Right ventricle myocardium inferior (tissue), 1 donor: ENCODE measurements at places on chromosomes 1 and 21.

GRCh38 chr1:110233861-110234260 lies 23.7 kb downstream of the KCNC4 start:
- DNase-seq: no peak

DNA sequence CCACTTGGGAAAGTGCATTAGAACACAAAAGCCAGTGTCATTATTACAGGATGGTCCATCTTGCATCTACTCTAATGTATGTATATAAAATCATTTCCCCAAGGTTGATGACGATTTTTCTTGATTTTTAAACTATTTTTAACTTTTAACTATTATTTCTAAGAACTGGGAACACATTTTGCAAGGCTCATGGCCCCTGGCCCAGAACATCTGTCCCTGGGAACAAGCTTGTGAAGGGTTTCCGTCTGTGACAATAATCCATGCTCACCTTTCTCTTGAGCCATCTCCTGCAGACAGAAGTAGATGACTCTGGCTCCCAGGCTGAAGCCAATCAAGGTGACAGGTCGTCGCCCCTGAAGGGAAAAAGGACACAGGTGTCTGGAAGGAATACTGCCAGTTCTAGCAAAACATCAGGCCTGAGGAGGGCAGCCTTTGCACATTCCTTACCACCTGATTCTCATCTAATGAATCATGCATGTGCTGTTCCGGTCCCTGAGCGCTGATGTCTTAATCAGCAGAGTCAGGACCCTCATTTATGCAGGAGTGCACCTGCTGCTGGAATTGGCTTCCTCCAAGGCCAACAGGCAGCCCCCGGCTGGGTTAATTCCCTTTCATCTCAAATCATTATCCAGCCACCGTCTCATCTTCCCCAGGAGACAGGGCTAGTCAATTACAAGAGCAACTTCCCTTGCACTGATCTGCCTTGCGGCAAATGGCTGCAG lies 62.5 kb downstream of the TMCO4 start:
- no peak for DNase-seq

GRCh38 chr1:3676581-3677470 lies 24.5 kb downstream of the TP73 start:
- peak; percentile 45 for DNase-seq

GRCh38 chr1:217889401-217889800 lies 258.3 kb downstream of the SPATA17 start:
- no peak for DNase-seq

GRCh38 chr1:2381741-2382620 lies 9.4 kb downstream of the MORN1 start:
- peak; percentile 92 for DNase-seq

- DNase-seq: no peak
Measured at GRCh38 chr1:59498640-59499039, 201.7 kb downstream of the FGGY start.

- no peak for DNase-seq
Measured at GRCh38 chr1:229017091-229017490, 253.8 kb upstream of the RAB4A start.

DNA sequence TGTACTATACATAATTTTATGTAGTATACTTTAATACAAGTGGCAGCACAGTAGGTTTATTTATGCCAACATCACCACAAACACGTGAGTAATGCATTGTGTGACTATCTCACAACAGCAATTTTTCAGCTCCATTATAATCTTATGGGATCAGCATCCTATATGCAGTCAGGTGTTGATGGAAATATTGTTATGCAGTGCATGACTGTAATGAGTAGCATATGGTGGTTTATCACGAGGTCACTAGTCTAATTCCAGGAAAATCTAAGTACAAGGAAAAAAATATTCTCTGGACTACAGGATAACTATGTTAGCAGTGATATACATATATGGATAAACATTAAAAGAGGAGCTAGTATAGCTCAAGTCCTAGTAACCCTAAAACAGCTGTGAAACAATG lies 69.0 kb downstream of the ATP1B1 start:
- DNase-seq: no peak

- no peak for DNase-seq
Measured at GRCh38 chr1:88529581-88529980, 154.5 kb upstream of the PKN2 start.

GRCh38 chr1:158969855-158970254 lies 38.5 kb downstream of the PYHIN1 start:
- no peak for DNase-seq

- no peak for DNase-seq
Measured at GRCh38 chr21:35178827-35179226, 129.7 kb upstream of the RUNX1 start.

GRCh38 chr1:207025146-207025880 lies 7.2 kb downstream of the C1orf116 start:
- no peak for DNase-seq

- DNase-seq: peak; percentile 57
Measured at GRCh38 chr1:1921901-1922701, 3.0 kb upstream of the TMEM52 start.

DNA sequence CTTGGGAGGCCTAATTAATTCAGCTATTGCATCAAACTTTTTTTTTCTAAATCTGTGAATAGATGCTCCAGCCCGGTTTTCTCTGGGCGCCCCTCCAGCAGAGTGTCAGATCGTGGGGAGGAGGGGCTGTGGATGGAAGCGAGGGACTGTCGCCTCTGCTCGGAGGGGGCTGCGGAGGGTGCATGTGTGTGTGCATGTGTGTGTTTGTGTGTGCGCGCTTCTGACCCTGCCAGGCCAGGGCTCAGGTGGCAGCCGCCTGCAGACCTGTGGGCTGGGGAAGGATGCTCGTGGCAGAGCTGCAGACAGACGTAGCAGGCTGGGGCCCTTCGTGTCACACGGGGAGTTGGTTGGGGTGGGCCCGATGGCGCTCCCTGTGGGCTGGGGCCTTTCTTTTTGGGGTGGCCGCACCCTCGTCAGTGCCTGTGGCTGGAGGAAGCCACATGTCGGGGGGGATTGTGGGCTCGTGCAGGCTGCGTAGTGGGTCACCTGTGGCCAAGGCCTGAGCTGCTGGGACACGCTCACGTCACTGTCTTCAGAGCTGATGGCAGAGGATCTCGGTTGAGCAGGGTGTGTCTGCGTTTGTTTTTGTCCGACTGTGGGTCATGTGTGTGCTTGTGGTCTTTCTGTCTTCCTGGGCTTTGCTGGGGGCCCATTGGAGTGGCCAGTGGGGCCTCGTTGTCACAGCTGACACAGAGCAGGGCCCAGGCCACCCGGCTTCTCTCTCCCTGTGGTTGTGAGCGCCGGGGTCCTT lies 2.8 kb downstream of the SKI start:
- DNase-seq: peak; percentile 67

DNA sequence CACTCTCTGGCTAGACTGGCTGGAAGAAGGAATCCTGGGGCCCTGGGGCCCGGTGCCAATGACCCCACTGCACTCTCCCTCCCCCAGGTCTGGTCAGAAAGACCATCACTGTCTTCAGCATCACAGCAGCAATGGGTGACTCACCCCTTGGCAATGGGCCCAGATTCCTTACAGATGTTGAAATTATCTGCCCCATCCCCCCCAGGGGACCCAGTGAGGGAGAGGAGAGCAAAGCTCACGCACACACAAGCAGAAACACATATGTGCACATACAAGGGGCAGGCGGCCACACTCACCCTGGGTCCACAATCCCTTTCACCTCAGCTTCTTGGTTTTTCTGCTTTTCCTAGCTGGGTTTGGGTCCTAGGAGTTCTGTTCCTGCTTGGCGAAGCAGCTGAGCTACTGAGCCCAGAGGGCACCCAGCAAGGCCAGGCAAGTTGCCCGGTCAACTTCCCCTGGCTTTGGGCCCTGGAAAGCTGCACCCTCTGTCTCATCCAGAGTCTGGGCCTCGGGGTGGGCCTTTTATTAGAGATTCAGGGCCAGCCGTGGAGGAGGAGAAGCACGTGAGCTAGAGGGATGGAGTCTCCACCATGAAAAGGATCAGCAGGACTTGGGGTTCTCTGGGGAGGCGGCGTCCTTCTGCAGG lies 2.6 kb downstream of the COL16A1 start:
- peak; percentile 86 for DNase-seq

GRCh38 chr1:220769205-220769604 lies 17.5 kb upstream of the MTARC1 start:
- no peak for DNase-seq

- DNase-seq: no peak
Measured at GRCh38 chr1:167136191-167136614, 42.3 kb downstream of the STYXL2 start.

DNA sequence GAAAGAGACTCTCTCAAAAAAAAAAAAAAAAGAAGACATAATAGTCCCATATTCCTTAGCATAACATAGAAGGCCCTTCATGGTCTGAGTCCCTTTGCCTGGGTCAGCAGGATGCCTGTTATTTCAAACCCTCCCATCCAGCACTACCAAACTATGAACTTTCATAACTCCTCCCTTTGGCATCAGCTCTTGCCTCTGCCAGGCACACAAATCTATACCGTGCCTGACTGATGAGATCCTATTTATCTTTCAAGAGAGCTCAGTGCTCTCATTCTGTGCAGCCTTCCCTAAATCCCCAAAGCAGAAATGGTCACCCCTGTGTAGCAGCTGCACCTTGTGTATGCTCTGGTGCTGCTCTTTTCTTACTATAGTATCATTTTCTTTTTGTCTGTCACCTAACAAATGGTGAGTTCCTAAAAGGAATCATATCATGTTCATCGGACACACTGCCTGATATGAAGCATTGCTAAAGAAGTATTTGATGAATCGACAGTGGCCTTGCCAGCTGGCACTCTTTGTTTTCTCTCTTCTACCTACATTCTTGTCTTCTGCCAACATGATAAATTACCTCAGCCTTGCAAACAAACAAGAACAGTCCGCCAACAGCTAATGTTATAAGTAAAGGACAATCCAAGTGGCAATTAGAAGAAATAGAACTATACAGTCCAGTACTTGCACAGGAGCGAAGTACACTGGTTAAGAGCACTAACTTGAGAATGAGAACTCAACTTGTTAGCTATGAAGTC lies 29.9 kb downstream of the FMO4 start:
- DNase-seq: no peak

GRCh38 chr1:18602533-18603211 lies 28.0 kb upstream of the PAX7 start:
- DNase-seq: no peak

DNA sequence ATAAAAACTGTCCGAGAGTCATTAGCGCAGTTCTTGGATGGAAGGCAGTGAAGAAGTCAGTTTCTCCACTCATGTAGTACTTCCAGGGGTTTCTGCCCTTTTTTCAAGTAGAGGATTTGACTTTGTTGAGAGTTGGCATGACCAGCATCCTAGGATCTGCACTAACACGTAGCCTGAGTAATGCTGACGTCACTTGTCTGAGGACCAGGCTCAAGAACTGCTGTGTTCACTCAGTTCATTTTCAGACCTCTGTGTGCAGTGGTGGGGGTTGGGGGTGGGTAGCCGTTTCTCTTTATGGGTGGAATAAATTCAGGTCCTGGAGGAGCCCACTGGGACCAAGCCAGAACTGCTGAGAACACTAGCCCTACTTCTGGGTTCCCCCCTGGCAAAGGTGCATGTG lies 53.3 kb downstream of the MRPS6 start:
- DNase-seq: no peak

GRCh38 chr1:44050261-44050660 lies 19.0 kb upstream of the SLC6A9 start:
- DNase-seq: no peak

- no peak for DNase-seq
Measured at GRCh38 chr1:14538335-14538734, 60.1 kb upstream of the KAZN start.

DNA sequence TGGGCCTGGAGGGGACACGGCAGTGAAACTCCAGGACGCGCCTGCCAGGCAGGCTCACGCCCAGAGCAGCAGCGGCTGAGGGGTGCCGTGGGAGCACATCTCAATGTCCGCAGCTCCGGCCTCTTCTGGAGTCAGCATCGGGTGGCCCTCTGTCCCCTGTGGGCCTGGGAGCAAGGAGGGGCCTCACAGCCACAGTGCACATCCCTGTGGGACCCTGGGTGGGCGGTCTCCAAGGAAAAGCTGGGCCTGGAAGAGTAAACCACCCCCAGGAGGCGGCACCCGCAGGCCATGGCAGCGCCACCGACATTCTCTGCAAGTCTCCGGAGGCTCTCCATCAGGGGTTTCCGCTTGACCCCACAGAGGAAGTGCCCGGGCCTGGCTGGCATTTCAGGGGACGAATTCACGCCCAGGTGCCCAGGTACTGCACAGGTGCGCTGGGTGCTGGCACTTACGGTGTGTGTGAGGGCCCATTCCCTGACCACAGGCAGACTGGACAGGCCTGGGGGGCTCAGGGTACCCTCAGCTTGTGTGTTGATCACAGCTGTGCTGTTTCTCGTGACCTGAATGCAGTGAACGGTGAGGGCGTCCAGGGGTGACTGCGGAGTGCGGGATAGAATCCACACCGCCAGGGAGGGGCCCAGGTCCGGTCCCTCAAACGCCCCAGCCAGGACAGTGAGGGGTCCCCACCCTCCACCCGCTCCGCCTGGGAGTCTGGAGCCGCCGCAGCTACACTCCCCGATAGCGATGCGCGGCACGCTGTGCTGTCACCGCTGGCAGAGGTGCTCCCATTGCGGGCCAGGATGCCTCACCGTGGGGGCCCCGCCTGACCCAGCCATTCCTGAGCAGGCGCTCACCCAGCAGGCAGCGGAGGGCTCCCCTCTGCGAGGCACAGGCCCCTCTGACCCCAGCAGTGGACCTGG lies 16.6 kb upstream of the RNF223 start:
- no peak for DNase-seq

- DNase-seq: no peak
Measured at GRCh38 chr1:157124855-157125254, 13.3 kb downstream of the ETV3 start.

- no peak for DNase-seq
Measured at GRCh38 chr1:200226969-200227303, 182.9 kb downstream of the ZNF281 start.

- no peak for DNase-seq
Measured at GRCh38 chr1:94676686-94677085, 135.1 kb upstream of the F3 start.

- no peak for DNase-seq
Measured at GRCh38 chr1:5009376-5010065, 355.1 kb downstream of the AJAP1 start.

- DNase-seq: no peak
Measured at GRCh38 chr1:205930799-205931281, 12.4 kb downstream of the SLC26A9 start.

DNA sequence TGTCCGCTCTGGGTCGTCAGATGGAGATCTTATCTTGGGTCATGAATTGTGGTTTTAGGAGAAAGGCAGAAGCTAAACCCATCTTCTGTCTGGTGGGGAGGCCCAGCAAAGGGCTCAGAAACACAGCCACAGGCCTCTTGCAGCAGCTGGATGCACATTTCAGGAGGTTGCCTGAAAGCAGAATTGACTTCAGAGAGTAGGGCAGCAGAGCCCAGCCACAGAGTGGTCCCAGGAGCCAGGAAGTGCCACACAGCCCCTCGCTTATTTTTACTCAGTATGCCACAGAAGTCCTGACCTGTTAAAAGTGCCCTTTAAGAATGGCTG lies 8.3 kb upstream of the RIPK4 start:
- DNase-seq: no peak

- DNase-seq: peak; percentile 95
Measured at GRCh38 chr1:12596007-12596821, 21.8 kb downstream of the DHRS3 start.

GRCh38 chr1:90613371-90613770 lies 103.7 kb downstream of the BARHL2 start:
- no peak for DNase-seq

DNA sequence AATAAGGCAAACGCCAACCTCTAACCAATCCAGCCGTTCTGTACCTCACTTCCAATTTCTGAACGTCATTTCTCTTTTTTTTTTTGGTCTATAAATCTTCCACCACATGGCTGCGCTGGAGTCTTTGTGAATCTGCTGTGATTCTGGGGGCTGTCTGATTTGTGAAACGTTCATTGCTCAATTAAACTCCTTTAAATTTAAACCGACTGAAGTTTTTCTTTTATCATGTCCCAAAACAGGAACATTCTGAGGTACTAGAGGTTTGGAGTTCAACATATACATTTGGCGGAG lies 65.5 kb upstream of the BACH1 start:
- DNase-seq: no peak
